ENCODE measurements at places on chromosomes 7 and 10.

DNA sequence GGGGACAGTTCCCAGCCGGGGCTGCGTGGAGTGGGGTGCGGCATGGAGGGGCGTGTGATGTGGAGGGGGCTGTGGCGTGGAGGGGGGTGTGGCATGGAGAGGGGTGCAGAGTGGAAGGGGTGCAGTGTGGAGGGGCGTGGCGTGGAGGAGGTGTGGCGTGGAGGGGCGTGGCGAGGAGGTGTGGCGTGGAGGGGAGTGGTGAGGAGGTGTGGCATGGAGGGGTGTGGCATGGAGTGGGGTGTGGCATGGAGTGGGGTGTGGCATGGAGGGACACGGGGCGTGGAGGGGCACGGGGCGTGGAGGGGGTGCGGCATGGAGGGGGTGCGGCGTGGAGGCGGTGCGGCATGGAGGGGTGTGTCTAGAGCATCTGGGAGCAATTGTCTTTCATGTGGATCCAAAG is 33.6 kb downstream of the NKX6-2 start:
- DNase-seq: no peak

GRCh38 chr7:80945976-80946375 is 27.1 kb upstream of the SEMA3C start:
- no peak for DNase-seq

DNA sequence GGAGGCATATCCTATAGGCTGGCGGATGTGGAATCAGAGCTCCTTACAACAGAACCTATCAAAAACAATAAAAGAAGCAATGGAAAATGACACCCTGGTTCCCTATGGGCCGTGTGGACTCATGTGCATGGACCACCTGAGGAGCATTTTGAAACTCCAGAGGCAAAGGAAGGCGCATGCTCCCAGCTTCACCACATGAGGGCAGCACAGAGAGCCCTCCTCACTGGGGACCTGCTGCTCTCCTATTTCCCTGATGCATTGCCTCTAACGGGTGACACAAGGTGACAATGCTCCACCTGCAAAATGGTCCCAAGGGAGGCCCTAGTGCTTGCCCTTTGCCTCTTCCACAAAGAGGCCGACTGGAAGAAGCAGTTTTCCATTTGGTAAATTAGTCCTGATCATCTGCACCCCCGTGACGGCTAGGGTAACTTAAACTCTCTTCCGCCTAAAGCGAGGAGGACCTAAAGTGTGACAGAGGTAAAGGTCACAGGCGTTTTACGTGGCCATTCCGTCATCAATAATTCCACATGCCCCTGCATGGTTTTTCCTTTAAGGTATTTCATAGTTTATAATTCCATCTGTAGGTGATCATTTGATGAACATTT is 67.7 kb downstream of the GPAM start:
- DNase-seq: no peak

DNA sequence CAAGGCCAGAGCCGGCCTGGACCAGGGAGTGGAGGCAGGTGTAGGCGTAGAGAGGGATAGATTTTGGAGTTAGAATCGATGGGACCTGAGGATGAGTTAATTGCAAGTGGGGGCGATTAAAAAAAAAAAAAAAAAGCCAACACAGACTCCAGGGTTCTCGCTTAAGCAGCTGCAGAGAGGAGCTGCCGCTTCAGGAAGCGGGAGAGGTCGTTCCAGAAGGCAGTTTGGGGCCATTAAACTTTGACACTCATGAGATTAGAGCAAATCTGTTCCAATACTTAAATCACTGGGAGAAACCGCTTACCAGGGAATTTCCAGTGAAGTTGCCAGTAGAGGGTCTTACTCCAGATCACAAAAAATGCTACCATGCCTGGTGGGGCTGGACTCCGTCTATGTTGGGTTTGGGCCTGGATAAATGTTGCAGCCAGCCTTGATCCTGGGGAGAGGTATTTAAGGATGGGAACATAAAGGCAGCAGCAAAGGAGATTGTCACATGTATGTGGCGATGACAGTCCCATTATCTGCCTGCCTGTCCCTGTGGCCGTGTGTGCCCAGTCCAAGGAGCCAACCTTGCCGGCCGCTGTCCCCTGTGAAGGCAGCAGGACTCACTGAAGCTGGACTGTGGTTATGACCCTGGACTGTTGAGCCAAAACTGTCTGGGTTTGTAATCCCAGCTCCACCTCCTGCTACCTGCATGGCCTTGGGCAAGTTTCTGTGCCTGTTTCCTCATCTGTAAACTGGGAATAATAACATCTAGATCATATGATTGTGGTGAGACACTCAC is 23.9 kb upstream of the GRID1 start:
- no peak for DNase-seq

All from HFF-Myc (cell line).